ENCODE measurements at places on chromosomes 5 and 9.

DNA sequence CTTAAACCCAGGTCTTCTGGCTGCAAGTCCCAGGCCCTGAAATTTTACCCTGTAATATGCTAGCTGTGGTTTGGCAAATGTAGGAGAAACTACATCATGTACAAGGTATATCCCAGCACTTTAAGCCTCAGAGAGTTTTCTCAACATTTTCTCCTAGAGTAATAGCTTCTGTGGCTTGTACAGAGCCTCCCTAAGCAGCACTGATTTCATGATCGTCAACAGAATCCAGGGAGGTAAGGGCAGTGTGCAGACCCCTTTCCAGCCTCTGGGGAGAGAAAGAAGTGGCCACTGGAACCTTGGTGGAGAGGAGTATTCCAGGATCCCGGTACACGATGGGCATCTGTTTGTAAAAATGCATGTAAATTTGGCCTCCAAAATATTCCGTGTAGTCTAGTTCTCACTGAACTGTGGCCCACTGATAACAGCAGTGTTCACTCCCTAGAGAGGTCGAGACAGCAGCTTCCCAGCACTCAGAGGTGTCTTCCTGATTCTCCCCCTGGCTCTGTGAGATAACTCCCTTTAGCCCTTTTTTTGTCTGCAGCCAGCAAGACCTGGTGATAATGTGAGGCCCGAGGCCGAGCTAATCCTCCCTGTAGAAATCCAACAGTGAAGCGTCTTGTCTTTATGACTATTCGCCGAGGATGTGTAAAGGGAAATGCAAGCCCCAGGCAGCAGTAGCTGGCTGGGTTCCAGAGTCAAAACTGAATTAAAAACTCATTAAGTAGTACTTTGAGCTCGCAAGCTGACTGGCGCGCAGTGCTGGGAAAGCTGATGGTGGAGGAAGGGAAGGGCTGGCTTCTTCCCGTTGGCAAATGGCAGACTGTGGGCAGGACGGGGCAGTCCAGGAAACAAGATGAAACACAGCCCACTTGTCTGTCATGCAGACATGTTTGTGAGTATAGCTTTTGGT, 59.0 kb downstream of the MAP1B start:
- peak; percentile 63 for DNase-seq

GRCh38 chr5:153490118-153491037, at the start of gene GRIA1:
Gene GRIA1, plus strand, starts transcription at chr5:153490670.
- DNase-seq = no peak

DNA sequence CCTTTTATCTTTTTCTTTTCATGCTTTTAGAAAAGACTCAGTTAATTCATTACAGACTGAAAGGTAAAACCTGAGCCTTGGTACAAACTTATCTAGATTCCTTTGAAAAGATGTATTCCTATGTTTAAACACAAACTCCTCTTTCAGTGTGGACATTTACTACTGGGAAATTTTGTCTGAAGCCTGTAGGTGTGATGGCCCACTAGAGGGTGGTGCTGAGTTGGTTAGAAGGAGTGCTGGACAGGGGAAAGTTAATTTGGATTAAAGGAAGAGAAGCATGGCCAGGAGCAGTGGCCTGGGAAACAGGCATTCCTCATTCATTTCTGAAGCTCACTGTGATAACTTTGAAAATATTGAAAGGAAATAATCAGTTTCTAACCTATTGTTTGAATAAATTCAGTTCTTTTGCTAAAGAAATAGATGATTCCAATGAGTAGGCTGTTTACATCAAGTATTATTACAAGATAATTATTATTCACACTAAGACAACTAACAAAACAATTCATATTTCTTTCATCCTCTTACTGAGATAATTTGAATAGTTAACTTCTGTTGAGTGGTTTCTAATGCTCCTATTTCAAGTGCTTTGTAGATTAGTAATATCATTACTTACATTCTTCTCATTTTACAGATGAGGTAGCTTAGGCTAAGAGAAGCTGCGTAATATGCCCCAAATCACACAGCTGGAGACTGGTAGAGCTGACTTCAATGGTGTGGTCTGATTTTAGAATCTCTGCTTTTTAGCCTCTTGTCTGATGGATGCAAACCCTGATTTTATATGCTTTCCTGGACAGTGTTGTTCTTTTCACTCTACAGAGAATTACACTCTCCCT, 150.9 kb downstream of the ADGRV1 start:
- DNase-seq = peak; percentile 4

GRCh38 chr5:103232393-103232999, 26.1 kb upstream of the MACIR start:
- DNase-seq = no peak

DNA sequence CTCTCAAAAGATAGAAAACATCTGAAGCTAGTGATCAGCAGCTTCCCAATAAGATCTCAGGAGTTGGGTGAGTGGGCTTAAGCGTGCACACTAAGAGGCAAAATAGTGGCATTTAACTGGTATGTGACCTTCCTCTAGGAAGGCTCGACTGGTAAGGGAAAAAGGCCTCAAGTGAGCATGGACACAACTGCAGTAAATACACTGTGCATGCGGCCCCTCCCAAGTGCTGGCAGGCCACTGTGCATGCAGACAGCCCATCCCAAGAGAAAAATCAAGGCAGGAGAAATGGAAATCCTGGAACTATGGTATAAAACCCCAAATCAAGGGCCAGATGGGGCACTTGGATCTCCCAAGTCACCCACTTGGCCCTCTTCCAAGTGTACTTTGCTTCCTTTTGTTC, 112.7 kb downstream of the SMC2 start:
- DNase-seq = no peak

- DNase-seq = no peak
These were observed 7.1 kb downstream of the POU4F3 start for GRCh38 chr5:146345578-146346366.

GRCh38 chr9:76560481-76560922, 101.5 kb downstream of the GCNT1 start:
- DNase-seq = peak; percentile 70

DNA sequence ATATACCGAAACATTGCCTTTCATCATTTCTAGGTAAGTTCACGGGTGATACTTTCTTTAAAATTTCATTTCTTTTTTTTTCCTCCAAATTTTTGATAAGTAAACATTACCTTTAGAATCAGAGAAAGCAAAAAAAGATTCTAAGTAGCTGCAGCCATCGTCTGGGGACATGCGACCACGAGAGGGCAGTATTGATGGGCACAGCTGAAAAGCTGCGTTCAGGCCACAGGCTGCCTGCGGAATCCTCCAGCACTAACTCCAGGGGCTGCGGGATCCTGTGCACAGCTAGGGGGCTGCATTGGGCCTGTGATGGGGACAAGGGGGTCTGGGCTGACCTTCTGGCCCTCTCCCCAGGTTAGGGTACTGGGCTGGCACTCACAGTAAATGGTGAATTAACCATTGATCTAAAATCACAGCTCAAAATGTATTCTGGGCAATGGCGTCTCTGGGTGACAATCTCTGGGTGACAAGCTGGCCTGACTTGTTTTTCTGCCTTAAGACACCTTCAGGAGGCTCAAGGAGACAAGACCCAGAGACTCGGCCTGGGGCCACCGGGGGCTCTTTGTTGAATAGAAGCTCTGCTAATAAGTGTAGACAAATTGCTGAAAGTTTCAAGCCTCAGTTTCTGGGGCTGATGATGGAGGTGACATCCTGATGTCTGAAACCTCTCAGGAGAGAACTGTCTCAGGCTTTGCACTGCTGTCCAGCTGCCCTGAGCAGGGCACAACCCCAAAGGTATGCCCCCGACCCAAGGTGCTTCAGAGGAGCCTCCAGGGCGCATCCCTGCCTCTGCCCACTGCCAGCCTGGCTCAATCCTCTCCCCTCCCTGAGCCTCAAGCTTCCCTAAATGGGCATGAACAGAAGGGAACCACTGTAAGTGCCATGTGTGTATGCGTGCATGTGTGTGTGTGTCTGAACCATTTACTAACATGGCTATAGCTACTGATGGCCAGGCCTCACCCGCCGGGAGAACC, 44.3 kb upstream of the SARDH start:
- DNase-seq = peak; percentile 20

- no peak for DNase-seq
These were observed 32.3 kb upstream of the ZNF462 start for GRCh38 chr9:106830527-106831150.

DNA sequence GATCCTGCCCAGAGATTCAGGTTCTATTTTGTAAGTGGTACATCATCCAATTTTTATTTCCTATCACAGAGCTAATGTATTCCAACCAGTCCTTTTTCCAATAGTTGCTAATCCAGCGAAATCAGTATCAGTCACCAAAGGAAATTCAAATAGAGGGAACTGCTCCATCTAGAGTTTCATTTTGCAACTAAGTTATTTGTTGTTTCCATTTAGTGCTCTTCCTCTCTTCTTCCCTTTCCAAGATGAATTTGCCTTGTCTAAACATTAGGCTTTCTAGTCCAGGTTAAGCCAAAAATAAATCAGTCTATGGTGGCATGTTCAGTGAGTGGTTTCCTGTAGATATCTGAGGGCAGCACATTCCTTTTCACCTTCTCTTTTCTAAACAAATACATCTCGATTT, 79.8 kb upstream of the SPATA31D4 start:
- no peak for DNase-seq

DNA sequence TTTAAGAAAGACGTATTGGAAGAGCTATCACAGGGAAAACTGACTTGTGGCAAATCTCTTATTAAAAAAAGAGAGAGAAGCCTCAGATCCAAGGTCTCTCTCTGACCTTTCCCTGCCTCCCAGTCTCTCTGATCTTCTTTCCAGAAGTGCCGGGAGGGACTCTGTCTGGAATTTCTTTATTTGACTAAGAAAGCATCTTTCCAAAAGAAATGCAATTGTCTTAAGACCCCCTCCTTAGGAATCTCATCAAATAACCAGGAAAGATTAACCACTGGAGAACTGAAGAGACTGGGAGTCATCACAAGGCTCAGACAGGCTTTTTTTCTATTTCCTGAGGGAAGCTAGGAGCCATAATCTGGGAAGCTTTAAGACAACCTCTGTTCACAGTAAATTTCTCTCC, 4.6 kb downstream of the C1QTNF3 start:
- DNase-seq = no peak

DNA sequence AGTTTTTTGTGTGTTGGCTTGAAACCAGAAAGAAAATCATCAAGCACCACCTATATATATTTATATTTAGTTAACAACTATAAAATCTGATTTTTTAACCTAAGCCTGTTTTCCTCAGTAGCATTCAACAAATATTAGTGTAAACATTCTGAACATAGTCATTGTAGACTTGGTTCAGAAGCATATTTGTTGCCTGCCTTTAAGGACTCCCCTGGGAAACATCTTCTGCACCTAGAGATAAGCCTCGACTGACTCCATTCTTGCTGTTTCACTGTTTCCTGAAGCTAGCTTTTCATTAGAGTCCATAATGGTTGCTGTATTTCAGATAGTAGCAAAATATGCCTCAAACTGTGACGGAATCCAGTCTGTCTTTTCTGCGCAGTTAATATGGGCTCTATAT, 123.5 kb downstream of the TRIO start:
- no peak for DNase-seq

DNA sequence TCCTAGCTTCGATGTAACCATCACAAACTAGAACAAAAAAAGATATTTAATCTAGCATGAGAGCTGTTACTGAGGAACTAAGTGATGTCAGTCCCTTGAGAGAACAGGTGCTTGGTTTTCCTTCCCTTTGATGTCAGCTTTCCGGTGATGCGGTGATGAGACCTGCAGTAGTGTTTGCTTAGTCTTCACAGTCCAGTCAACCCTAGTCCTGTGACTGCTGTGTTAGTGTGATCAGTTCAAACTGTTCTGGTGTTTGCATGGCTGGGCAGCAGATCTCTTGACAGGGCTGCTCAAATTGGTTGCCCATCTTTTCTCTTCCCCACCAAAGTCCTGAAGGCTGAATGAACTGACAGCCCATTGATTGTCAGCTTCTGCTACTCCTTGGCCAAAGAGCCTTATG, 608.6 kb upstream of the DAB2 start:
- DNase-seq = no peak

GRCh38 chr9:77290373-77290772, 113.0 kb downstream of the VPS13A start:
- DNase-seq = no peak

- no peak for DNase-seq
These were observed at the start of gene PLCXD3 for GRCh38 chr5:41510176-41510831. Gene PLCXD3, minus strand, starts transcription at chr5:41510601. Its CDS starts 75 bp downstream, at chr5:41510526.

DNA sequence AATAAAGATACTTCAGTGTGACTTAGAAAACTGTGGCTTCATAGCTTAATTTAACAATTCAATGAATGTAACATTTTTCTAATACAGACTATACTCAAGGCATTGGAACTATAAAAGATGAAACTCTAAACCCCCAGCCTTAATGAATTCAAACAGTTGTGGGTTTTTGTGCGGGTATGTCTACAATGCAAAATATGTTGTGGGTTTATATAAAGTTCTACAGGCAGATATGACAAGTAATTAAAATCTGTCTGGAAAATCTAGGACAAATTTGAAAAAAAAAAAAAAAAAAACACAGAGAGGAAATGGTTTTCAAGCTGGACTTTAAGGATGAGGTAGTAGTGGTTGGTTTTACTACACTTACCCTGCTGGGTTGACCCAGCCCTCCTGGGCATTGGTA, 467.5 kb upstream of the TLE4 start:
- no peak for DNase-seq

DNA sequence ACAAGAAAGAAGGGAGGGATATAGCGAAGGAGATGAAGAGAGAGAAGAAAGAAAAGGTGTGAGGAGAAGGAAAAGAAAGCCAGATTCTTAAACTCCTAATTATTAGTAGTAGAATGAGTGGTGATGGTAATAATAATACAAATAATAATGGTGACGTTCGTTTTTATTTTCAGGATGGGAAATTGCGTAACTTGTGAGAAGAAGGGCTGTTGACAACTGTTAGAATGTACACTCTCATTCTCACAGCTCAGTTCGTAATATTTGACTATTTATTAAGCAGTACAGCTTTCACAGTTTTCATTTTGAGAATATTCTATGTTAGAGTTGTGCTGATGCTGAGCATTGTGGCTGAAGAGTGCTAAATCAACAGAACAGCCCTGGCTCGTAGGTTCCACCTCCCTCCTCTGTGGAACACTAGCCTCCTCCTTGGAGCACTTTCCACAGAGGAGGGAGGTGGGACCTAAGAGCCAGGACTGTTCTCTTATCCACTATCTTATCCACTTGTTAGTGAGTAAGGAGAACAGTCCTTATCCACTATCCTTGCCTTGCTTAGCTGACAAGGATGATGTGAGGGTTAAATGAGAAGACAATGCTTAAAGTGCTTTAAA, 258.3 kb upstream of the VLDLR start:
- no peak for DNase-seq

DNA sequence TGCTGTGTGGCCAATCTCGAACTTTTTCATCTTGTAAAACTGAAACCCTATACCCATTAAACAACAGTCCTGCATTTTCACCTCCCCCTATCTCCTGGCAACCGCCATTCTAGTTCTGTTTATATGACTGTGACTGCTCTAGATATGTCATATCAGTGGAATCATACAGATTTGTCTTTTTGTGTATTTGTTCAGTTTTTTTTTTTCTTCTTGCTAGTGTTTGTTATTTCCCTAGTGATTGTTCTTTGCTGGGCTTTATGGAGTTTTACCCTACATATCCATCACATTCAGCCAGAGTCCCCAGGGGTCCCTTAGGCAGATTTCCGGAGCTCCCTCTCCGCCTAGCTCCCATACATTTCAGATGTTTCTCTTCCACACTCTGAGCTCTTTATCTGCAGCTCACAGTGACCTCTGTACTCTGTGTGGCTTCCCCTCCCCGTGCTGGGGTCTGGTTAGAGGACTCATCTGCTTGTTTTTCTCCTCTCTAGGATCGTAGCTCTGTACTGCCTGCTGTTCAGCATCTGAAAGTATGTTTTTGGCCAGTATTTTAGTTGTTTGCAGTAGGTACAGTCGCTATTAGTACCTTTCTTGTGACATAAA, 25.1 kb upstream of the CARTPT start:
- no peak for DNase-seq

All from retinal pigment epithelial cell (primary cell).